ENCODE measurements at places on chromosomes 7 and 10. TPM values are rescaled to one million over a fixed set of nuclear protein-coding genes. Genes with fewer than 3 reads are reported as not detected.

DNA sequence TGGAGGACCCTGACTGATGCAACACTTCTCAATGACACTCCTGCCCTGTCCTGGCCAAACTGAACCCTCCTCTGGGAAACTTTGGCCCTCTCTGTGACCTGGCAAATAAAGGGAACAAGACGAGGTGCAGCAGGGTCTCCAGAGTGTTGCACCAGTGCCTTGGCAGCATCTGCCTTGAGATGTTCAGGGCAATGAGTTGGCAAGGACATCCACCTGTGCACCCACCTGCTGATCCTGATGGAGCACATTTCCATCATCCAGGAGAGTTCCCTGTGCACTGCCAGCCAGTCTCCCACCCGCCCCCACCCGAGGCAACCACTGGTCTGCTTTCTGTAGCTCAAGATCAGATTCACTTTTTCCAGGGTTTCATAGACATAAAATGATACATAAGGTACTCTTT lies 407.4 kb downstream of the GRID1 start:
- no peak for DNase-seq

DNA sequence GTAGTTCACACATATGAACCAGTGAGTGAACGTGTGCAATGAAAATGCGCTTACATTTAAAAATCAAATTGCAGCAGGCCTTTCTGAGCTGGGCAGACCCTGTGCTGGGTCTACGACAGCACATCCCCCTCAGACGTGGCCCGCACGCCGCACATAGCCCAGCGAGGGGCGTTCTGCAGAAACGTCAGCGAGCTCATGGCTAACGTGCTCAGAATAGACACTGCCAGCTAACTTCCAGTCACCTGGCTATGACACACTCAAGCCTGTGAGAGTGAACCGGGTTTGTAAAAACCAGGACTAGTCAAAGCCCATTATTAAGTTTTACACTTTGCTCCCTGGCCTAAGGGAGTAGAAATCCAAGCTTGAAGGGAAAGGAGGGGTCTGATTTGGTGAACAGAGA lies 108.1 kb upstream of the INSIG1 start:
- no peak for DNase-seq

Gene CLCN1
- total RNA-seq = under 0.01 TPM

GRCh38 chr10:132948351-132948750 lies 6.0 kb upstream of the CFAP46 start:
- no peak for DNase-seq

Measured in fibroblast of lung (primary cell).